ENCODE measurements at places on chromosomes 13 and 19.

- DNase-seq, result peak; percentile 84
These were observed 2.7 kb downstream of the B3GNT3 start for GRCh38 chr19:17797424-17798201.

GRCh38 chr13:31242916-31243315 is 43.1 kb downstream of the B3GLCT start:
- DNase-seq, result no peak

DNA sequence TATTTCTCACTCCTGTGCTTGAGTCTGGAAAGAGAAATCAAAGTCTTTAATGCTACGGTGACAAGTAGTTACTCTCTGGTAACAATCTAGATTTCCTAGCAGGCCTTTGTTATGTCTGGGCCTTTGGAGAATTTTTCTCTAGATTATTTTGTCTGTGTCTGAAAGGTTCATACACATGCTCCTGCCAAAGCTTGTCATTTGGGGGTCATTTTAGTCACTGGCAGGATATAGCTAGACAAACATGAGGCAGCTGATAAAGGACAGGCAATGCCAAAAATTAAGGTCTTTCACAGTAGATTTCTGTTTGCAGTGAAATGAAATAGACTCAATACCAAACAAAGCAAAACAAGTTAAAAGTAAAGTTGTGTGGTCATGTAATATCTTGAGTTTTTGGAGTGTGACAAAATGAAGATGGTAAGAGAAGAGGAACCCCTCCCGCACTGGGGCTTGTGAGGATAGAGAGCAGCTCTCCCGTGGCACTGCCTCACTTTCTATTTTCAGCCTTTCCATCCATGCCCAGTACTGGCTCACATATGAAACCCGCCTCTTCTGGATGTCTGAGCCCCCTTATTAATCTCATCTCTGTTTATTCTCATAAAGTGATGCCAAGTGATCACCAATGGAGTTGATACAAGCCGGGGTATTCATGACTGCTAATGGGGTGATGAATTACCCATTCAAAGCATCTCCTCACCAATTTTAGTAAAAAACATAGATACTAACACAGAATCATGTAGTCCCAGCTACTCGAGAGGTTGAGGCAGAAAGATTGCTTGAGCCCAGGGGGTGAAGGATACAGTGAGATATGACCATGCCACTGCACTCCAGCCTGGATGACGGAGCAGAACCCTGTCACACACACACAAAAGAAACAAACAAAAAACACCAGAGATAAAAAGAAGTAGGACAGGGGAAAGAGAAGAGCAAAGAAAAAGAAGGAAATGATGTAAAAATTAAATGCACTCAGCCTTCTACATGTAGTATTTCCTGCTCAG is 389.3 kb downstream of the FGF14 start:
- no peak for DNase-seq

DNA sequence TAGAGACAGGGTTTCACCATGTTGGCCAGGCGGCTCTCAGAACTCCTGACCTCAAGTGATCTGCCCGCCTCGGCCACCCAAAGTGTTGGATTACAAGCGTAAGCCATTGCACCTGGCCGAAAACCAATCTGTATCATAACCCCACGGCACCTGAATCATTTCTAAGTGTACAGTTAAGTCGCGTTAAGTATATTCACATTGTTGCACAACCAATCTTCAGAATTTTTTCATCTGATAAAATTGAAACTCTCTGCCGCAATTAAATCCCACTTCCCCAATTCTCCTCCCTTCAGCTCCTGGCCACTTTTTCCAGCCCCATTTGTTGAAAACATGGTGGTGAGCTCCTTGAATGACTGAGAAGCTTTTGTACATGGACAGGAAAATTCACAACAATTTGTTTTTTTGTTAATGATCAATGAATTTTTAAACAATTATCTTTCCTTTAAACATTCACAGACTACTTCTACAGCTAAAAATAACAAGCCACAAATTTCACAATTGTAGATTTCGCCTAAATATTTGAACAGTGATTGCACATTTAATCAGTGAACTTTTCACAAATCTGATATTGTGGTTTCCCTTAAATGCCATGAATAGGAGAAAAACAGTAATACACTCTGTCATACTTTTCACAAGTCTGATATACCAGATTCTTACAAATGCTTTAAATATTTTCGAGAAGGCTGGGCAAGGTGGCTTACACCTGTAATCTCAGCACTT is 13.8 kb downstream of the FGF21 start:
- no peak for DNase-seq

- no peak for DNase-seq
These were observed 202.0 kb downstream of the ENOX1 start for GRCh38 chr13:43584751-43585150.

DNA sequence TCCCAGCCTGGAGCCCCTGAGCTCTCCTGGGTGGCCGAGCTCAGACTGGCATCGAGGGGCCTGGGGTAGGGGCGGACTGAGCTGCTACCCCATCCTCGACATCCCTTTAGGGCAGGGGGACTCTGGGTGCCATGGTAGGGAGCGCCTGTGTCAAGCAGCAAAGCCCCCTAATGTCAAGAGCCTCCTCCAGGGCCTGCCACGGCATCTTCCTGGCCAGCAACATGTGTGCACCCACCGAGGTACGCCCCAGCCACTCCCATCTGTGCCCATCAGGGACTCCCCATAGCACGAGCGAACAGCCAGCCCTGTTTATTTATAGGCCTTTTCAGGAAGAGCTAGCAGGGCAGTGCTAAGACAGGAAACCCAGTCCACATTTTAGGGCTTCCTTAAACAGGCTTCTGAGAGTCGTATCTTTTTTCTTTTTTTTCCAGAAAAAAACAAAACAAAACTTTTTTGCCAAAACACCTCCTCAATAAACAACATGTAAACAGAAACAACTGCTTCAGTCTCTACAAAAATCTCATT is 14.3 kb downstream of the LRP3 start:
- DNase-seq, result no peak

DNA sequence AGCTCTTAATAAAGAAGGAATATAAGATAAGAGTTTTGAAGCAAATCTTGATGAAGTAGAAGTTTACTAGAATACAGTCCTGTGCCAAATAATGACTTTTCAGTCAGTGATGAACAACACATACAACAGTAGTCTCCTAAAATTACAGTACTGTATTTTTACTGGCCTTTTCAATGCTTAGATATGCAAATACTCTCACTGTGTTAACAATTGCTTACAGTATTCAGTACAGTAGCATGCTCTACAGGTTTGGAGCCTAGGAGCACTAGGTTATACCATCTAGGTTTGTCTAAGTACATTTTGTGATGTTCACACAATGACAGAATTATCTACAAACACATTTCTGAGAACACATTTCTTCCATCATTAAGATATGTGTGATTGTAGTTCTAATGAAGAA is 316.7 kb upstream of the KLHL1 start:
- DNase-seq, result no peak

GRCh38 chr13:78636495-78636894 is 22.5 kb downstream of the OBI1 start:
- DNase-seq, result no peak

GRCh38 chr13:84050536-84050935 is 168.3 kb upstream of the SLITRK1 start:
- DNase-seq, result no peak

- DNase-seq, result no peak
These were observed 120.5 kb downstream of the ZNF536 start for GRCh38 chr19:30492586-30493270.

GRCh38 chr19:1163283-1163933 is 10.7 kb downstream of the SBNO2 start:
- DNase-seq, result no peak

DNA sequence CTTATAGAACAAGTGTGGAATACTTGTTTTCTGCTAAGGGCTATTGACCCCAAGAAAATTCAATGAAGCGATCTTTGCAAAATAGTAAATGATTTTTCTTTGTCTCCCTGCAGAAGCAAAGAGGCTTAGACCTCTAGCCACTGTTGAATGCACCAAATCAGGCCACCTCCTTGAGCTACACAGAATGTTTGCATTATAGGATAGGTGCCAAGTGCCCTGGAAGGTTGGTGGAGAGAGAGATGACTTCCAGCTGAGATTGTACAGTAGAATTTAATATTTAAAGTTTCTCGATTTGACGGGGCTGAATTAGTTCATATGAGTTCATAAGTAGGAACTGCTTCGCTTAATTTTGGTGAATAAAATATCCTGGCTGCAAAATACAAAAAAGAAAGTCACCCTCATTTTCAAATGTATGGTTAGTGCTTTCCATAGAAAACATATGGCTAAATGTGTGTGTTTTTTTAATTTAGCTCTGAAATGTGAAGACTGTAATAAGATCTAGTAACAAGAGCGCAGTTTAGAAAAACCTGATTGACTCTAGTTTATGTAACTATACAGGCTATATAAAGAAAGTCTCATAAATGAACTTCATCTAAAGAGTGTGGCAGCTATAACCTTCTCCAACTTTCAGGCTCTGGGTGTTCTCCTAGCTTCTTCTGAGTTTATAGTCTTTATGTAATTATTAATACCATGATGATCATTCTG is 41.6 kb downstream of the LRCH1 start:
- DNase-seq, result no peak

All from stimulated activated CD4-positive, alpha-beta T cell treated with anti-CD3 and anti-CD28 coated beads, Interleukin-1b, Interleukin-23, amount 100 ng/mL, for 48 hours (primary cell).